ENCODE measurements at places on chromosomes 1 and 21. TPM values are rescaled to one million over a fixed set of nuclear protein-coding genes. Genes with fewer than 3 reads are reported as not detected.

DNA sequence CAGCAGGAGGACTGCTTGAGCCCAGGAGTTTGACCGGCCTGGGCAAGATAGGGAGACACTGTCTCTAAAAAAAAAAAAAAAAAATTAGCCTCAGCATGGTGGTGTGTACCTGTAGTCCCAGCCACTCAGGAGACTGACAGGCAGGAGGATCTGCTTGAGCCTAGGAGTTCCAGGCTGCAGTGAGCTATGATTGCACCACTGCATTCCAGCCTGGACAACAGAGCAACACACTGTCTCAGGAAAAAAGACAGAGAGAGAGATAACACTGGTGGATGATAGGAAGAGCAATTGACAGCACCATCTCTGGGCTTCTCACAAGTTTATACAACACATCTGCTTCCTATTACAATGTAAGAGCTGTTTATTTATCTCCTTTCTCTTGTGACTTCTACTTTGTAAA is 2.4 kb upstream of the RNU11 start:
- no peak overlapping the region for H3K27ac ChIP-seq
- no peaks in the 10 kb centered on the region for H3K27me3 ChIP-seq
- H3K4me1 ChIP-seq = peaks cover 54% of the 10 kb centered on the region
- no peak overlapping the region for H3K4me3 ChIP-seq
- DNase-seq = no peak

GRCh38 chr1:206002871-206003801 is at the start of gene RAB7B:
Gene RAB7B (minus strand): TSS chr1:206003395. CDS start chr1:205994135, 9,260 bp downstream.
- H3K27me3 ChIP-seq = no peaks in the 10 kb centered on the region
- no peaks in the 10 kb centered on the region for H3K36me3 ChIP-seq
- H3K4me3 ChIP-seq = no peak within 1 kb of the TSS

GRCh38 chr21:37257967-37258877 is 8.9 kb downstream of the VPS26C start:
- H3K4me1 ChIP-seq = peaks cover 10% of the 10 kb centered on the region
- peak overlapping the region; percentile 64 for H3K4me3 ChIP-seq
- H3K27me3 ChIP-seq = no peaks in the 10 kb centered on the region
- H3K27ac ChIP-seq = peak overlapping the region; percentile 67

DNA sequence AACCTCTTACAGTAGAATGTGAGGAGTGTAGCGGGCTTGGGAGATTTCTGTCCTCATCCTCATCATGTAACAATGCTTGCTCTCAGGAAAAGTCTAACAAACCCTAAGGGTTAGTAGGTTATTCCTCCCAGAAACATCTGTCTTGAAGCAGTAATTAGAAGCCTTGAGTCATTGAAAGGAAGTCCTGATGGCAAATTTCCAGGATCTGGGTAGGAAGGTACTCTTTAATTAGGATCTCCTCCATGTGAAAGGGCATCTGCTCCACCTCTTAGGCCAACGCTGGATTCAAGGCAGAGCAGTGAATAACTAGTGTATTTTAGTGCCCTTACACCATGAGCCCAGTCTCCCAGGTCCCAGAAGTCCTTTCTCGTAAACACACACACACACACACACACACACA is 106.6 kb upstream of the BARHL2 start:
- no peaks in the 10 kb centered on the region for H3K4me1 ChIP-seq
- H3K27ac ChIP-seq = no peak overlapping the region
- H3K36me3 ChIP-seq = no peaks in the 10 kb centered on the region
- no peak for DNase-seq

IGSF9 gene
- polyA plus RNA-seq = 0.12 TPM

CENPF gene
- polyA plus RNA-seq = 1.2 TPM

GRCh38 chr21:35034203-35034926 is 14.7 kb downstream of the RUNX1 start:
- no peak overlapping the region for H3K4me3 ChIP-seq
- H3K27me3 ChIP-seq = no peaks in the 10 kb centered on the region
- DNase-seq = no peak
- H3K4me1 ChIP-seq = peaks cover 6% of the 10 kb centered on the region
- H3K36me3 ChIP-seq = no peaks in the 10 kb centered on the region

AIRE gene
- polyA plus RNA-seq = 0.11 TPM

GOLT1A gene
- polyA plus RNA-seq = 0.24 TPM

DNA sequence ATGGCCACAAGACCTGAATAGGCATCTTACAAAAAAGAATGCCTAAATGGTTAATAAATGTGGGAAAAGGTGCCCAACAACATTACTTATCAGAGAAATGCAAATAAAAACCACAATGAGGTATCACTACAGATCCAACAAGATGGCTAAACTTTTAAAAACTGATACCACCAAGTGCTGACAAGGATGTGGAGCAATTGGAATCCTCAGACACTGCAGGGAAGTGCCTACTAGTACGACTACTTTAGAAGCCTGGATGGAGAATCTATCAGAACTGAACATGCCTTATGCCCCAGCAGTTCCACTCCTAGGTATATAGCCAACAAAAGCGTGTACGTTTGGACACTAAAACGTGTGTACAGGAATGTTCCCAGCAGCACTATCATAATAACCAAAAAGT is 19.9 kb downstream of the TNFRSF8 start:
- no peaks in the 10 kb centered on the region for H3K4me1 ChIP-seq
- H3K36me3 ChIP-seq = no peaks in the 10 kb centered on the region
- no peaks in the 10 kb centered on the region for H3K27me3 ChIP-seq

DNA sequence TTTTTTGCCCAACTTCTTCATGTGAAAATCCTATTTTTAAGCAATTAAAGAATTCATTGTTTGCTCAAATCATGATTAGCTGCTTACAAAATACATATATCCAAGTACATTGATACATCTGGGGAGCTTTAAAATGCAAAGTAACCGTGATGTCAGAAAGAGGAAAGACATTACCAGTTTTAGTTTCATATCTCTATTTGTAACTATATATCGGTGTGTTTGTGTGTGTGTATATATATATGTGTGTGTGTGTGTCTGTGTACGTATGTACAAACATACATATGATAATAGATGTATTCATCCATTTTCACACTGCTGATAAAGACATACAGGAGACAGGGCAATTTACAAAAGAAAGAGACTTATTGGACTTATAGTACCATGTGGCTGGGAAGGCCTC is 310.1 kb downstream of the DPYD start:
- no peak overlapping the region for H3K27ac ChIP-seq
- DNase-seq = no peak
- no peak overlapping the region for H3K4me3 ChIP-seq
- H3K27me3 ChIP-seq = no peaks in the 10 kb centered on the region

- DNase-seq = no peak
- H3K27me3 ChIP-seq = no peaks in the 10 kb centered on the region
- no peak overlapping the region for H3K27ac ChIP-seq
Observed at GRCh38 chr1:85109475-85109874, 61.2 kb upstream of the MCOLN3 start.

Measured in spleen (tissue), 13 donors.